Calu3 (cell line): ENCODE measurements at places on chromosomes 16 and 17. TPM values are rescaled to one million over a fixed set of nuclear protein-coding genes. Genes with fewer than 3 reads are reported as not detected.
A peak's percentile ranks its signal among the peaks of the same experiment; 100 is the strongest.

GRCh38 chr17:55054429-55054828 is 85.9 kb downstream of the STXBP4 start:
- DNase-seq: no peak

CMTM1 gene
- 48.4 and 72.1 TPM in 2 replicates for total RNA-seq

SP6 gene
- 1.1 and 1.2 TPM in 2 replicates for total RNA-seq

GRCh38 chr16:85057212-85057889 is 29.8 kb downstream of the KIAA0513 start:
- DNase-seq: peak; percentile 62

PRSS27 gene
- 2.0 and 2.4 TPM in 2 replicates for total RNA-seq

GRCh38 chr16:29025218-29025617 is 40.4 kb downstream of the LAT start:
- DNase-seq: no peak

DNA sequence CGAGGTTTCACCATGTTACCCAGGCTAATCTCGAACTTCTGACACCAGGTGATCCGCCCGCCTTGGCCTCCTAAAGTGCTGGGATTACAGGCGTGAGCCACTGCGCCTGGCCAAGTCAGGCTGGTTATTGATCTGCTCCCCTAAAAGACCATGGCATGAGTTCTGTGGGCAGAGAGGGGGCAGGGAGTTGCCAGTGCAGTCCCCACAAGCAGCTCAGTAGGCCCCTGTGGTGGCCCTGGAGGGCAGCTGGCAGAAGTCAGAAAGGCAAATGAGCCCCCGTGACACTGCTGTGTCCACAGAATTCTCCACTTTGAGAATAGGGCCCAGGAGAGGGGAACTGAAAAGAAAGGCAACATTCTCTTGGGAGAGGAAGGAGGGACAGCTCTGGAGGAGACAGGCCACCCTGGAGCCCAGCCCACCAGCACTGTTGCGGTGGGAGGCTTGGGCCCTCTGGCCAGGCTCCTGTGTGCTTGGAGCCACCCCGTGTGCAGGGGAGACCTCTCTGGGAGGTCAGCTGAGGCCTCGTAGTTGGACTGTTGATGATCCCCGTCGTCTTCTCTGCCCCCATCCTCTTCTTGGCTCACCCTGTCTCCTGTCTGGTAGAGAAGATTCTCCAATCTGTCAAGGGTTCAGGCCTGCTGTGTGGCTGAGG is 2.1 kb upstream of the AMDHD2 start:
- DNase-seq: no peak

DNA sequence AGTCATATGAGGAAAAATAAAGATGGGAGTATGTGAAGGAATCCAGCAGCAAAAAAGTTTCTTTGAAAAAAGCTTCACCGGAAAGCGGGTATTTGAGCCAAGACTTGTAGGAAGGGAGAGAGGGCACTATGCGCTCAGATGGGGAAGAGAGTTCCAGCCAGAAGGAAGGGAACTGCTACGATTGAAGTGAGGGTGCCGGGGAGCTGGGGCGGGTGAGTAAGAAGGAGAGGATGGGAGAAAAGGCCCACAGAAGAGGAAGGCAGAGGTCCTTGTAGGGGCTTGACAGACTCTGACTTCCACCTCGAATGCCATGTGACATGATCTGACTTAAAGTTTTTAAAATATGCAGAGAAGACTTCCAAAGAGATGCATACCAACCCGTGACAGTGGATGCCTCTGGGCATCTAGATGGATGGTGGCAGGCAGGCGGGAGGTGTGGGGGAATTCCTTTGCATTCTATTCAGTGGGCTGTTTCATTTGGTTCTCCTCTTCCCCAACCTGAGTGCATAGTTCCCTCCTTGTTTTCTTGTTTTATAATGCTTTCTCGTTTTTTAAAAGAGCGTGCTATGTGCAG is 44.9 kb downstream of the CDRT4 start:
- DNase-seq: no peak

DNA sequence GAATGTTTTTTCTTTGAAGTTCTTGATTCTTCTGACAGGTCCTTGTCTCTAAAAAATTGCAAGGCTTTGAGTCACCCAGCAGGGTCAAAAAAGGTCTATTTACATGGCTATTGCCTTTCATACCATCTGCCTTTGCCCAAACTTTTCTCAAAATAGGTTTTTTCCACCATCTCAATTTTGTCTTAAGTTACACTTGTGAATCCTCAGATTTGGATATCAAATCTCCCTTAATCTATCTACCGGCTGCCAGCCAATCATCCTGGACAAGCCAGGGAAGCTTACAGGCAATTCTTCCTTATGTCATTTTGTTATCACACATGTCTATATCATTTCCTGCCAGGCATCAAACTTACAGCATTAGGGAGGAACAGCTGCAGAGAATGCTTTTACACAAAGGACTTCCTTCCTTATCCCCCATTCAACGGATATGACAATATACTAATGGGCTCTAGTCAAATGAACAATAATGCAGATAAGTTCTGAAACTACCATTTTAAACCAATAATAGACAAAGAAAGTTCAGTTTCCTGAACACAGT is 104.1 kb upstream of the CORO6 start:
- no peak for DNase-seq

- no peak for DNase-seq
These were observed 209.7 kb downstream of the ABCC12 start for GRCh38 chr16:47946092-47946491.

FBXL16 gene
- total RNA-seq: 1.3 and 4.6 TPM in 2 replicates

GRCh38 chr16:14559809-14560241 is 70.2 kb downstream of the PARN start:
- no peak for DNase-seq

LRRC37A gene
- 8.3 and 8.6 TPM in 2 replicates for total RNA-seq

TEKT5 gene
- not detected in 2 replicates for total RNA-seq

TBC1D3 gene
- not detected in 2 replicates for total RNA-seq

- no peak for DNase-seq
These were observed 81.4 kb downstream of the CNGB1 start for GRCh38 chr16:57889522-57889921.

MYLK3 gene
- total RNA-seq: 0.80 and 1.4 TPM in 2 replicates

GRCh38 chr17:69796078-69796477 is 278.9 kb upstream of the KCNJ16 start:
- no peak for DNase-seq

DNA sequence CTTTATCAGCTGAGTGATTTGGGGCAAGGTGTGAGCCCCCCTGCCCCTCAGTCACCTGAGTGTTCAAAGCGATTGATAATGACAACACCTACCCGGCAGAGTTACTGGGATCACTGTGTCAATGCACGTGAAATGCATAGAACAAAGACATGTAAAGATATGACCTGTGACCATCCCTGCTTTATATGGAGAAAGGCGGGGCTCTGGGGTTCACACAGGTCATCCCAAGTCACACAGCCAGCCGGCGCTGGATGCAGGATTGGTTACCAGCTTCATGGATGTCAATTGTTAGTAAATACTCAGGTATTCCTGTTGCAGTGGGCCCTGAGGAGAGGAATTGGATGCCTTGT is 64.4 kb downstream of the CRISPLD2 start:
- DNase-seq: no peak

- DNase-seq: peak; percentile 82
These were observed at the start of gene CCDC57 for GRCh38 chr17:82212331-82213250. CCDC57 (minus strand) TSS chr17:82212842; CDS start chr17:82201944, 10,898 bp downstream.

GRCh38 chr17:73738751-73739575 is 94.7 kb upstream of the SDK2 start:
- no peak for DNase-seq

- DNase-seq: no peak
These were observed 3.3 kb downstream of the HOXB2 start for GRCh38 chr17:48541577-48542113.

- DNase-seq: no peak
These were observed 159.4 kb upstream of the CHMP6 start for GRCh38 chr17:80832266-80832676.

GRCh38 chr16:51579652-51580360 is 428.7 kb upstream of the SALL1 start:
- DNase-seq: no peak

GRCh38 chr16:20866801-20867200 is 33.4 kb downstream of the DCUN1D3 start:
- DNase-seq: no peak

GRCh38 chr17:42174126-42174783 is 6.7 kb downstream of the KCNH4 start:
- DNase-seq: no peak

DNA sequence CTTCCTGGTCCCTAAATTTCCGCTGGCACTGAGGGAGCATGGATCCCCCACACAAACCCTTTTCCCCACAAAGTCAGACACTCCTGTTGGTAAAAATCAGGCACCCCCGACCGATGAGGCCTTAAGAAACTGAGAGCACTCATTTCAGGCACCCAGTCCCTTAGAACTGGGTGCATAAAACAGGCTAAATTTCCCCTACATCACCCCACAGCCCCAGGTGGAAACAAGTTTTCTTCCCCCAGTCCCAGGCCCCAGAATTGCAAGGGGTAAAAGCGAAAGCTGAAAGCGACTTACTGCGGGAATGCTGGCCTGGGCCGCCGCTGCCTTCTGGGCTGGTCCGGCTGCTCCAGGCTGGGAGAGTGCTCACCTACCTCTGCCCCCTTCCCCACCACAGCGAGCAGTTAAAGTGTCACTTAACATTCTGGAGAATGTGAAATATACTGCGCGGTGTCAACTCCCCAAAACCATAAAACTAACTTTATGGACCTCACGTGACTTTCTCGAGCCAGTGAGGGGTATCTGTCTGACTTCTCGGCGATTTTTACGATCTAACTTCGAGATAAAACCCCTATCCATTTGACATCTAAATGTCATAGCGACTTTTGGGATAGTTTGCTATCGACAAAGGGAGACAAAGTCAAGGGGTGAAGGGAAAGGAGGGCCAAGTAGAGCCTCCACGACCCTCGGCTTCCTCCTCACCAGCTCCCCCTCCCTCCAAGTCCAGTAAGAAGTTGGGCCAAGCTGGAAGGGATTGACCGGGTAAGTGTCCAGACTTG is at the start of gene HOXB3:
HOXB3 (minus strand) TSS at position 411 of the 776 bp plus-strand sequence. CDS start 37,767 bp downstream, outside the sequence.
- DNase-seq: no peak

GRCh38 chr17:33073416-33073815 is 81.8 kb downstream of the SPACA3 start:
- DNase-seq: no peak

KRT33A gene
- not detected in 2 replicates for total RNA-seq

- no peak for DNase-seq
These were observed 1.8 kb upstream of the NSMCE1 start for GRCh38 chr16:27270349-27270748.

DNA sequence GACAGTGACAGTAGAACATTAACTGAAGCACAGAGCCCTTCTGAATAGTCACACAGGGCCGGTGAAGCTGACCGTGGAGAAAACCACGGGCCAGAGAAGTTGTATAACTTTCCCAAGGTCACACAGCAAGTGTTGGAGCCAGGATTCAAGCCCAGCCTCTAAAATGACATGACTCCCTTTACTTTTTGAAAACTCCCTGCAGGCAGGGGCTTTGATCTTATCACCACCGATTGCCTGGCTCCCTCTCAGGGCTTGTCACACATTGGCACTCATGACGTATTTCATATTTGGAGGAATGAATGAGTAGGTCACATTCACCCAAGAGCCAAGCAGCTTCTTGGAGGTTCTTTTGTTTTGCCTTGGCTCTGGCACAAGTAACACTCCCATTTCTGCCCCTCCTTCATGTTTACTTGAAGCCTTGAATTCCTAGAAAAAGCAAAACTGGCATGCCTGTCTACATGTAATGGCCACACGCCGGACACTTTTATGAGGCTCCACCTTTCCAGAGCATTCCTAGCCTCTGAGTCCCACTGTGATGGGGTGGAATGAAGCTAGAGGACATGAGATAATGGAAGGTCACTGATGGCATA is 13.3 kb upstream of the RBBP6 start:
- no peak for DNase-seq

DNA sequence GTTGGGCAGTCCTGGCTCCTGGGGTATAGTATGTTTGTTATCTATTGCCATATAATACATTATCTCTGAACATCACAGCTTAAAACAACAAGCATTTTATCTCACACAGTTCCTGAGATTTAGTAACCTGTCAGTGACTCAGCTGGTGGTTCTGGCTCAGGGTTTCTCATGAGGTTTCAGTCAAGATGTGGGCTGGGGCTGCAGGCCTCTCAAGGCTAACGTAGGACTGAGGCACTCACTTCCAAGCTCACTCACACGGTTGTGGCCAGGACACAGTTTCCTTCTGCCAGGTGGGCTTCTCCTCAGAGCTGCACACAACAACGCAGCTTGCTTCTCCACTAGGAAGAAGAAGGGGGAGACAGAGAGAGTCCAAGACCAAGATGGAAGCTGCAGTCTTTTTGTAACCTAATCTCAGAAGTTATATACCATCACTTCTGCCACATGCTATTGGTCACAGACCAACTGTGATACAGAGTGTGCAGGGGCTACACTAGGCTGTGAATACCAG is 10.3 kb upstream of the MED13 start:
- DNase-seq: no peak

DNA sequence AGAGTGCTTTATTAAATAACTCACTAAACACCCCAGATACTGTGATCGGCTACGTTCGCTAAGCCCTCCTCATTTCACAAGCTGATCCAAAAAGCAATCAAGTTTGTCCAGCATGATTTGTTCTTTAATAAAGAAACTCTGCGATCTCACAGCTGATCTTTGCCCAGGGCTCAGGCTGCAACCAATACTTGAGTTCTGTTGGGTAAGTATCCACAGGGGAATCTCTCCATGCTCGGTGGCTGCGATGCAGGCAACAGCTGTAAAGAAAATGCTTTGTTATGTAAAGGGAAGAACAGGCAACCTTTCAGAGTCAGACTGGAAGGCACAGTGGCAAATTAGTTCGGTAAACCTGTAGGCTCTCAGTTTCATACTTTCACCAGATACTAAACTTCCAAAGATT is 67.5 kb downstream of the SHISA6 start:
- DNase-seq: no peak

DNA sequence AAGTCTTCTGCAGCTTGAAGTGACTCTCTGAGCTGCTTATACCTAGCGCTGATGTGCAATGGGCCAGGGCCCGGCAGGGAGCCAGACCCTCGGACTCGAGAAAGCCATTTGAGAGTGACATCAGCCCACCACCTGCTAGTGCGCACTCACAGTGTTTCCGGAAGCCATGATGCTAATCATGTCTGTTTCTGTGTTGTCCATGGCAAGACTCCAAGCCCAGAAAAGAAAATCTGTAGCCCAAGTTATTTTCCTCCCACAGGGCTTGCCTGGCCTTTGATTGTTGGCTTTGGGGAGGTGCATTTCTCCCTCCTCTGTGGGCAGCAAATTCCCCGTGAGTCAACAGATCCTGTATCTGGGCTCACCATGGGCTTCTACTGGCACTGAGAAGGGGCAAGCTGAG is 1.8 kb upstream of the CDRT4 start:
- no peak for DNase-seq

- peak; percentile 88 for DNase-seq
These were observed 6.1 kb upstream of the STAC2 start for GRCh38 chr17:39231591-39232551.
